ENCODE measurements at places on chromosomes 7 and 10. TPM values are rescaled to one million over a fixed set of nuclear protein-coding genes. Genes with fewer than 3 reads are reported as not detected.

AKAP9 gene
- 13.1 TPM for polyA plus RNA-seq

GRCh38 chr7:99473315-99473596, 566 bp downstream of the ZNF789 start:
- DNase-seq: peak; percentile 70

CEP55 gene
- polyA plus RNA-seq: 11.3 TPM

- no peak for DNase-seq
These were observed 564.9 kb upstream of the MGMT start for GRCh38 chr10:128902031-128902710.

DNA sequence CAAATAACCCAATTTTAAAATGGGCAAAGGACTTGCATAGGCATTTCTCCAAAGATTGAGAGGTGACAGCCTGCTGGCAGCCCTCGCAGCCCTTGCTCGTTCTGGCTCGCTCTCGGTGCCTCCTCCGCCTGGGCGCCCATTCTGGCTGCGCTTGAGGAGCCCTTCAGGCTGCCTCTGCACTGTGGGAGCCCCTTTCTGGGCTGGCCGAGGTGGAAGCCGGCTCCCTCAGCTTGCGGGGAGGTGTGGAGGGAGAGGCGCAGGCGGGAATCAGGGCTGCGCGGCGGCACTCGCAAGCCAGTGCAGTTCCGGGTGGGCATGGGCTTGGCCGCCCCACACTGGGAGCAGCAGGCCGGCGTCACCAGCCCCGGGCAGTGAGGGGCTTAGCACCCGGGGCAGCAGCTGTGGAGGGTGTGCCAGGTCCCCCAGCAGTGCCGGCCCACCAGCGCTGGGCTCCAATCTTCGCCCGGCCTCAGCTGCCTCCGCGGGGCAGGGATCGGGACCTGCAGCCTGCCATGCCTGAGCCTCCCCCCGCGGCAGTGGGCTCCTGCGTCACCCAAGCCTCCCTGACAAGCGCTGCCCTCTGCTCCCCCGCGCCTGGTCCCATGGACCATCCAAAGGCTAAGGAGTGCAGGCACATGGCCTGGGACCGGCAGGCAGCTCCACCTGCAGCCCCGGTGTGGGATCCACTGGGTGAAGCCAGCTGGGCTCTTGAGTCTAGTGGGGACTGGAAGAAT, 54.0 kb upstream of the GALNT17 start:
- DNase-seq: no peak

- no peak for DNase-seq
These were observed 205.3 kb upstream of the HDAC9 start for GRCh38 chr7:18290223-18290622.

Data from SK-N-SH (cell line).